ENCODE measurements at places on chromosomes 6 and 20.

- DNase-seq: no peak
Observed at GRCh38 chr6:42314571-42315258, 97.1 kb upstream of the MRPS10 start.

GRCh38 chr6:98323605-98324004 lies 510.8 kb upstream of the POU3F2 start:
- DNase-seq: no peak

DNA sequence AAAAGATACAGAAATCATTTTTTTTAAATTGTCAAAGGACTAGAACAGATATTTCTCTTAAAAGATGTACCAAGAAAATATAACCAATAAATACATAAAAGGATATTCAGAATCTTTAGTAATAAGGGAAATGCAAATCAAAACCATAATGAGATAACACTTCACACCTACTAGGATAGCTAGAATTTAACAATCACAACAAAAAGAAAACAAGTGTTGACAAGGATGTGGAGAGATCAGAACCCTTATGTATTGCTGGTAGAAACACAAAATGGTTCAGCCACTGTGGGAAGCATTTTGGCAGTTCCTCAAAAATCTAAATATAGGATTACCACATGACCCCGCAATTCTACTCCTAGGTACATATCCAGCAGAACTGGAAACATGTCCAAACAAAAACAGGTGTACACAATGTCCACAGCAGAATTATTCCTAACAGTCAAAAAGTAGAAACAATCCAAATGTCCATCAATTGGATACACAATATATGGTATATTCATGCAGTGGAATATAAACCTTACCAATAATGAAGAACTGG lies 211.0 kb downstream of the LRFN2 start:
- DNase-seq: no peak

DNA sequence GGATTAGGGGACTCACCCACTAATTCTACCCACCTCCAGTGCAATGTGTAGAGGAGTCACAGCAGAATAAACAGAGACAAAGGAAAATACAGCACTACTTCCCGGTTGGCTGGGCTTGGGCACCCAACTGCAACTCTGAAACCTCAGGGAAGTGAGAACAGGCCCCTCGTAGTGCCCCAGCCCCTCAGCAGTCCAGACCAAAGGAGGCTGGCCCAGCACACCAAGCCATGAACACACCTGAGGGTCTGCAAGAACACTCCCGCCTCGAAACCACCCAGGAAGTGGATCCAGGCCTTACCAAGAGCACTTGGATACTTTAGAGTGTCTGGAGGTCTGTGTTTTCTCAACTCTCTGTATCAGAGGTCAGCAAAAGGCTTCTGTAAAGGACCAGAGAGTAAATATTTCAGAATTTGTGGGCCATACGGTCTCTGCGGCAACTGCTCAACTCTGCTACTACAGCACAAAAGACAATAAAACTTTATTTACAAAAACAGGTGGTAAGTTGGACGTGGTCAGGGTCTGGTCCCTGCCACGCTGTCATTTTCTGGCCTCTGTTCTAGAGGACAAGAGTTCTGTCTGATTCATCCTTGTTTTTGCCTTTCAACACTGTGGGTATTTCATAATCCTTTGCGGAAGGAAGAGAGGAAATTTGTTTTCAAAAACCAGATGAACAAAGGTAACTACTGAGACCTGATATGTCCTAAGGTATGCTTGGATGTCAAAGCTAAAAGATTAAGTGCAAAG lies 154.6 kb downstream of the PTPRT start:
- no peak for DNase-seq

DNA sequence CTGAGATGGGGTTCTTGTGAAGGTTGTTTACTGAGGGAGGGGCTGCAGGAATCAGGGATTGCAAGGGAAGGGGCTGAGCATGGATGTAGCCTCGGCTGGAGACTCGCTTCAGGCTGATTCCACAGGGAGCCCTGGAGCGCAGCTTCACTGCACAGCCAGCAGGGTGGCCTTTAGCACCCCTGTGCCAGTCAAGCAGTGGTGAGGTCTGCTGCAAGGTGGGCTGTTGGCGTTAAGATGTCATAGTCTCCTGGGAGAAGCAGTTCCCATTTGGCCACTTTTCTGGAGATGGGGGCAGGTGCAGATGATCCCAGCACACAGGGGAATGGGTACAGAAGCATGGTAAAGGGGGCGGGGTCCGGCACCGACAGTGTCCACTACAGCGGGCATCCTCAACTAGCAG lies 126.3 kb downstream of the TOX2 start:
- no peak for DNase-seq

Data from left cardiac atrium (tissue), 4 donors.